ENCODE measurements at places on chromosomes 1 and 21. TPM values are rescaled to one million over a fixed set of nuclear protein-coding genes. Genes with fewer than 3 reads are reported as not detected.

The ELF3 gene
- total RNA-seq, result 14.0 TPM

The CAMSAP2 gene
- 36.9 TPM for total RNA-seq

The HCRTR1 gene
- not detected for total RNA-seq

The RSPO1 gene
- total RNA-seq, result 10.4 TPM

The AGO3 gene
- 17.9 TPM for total RNA-seq

The RASSF5 gene
- 9.3 TPM for total RNA-seq

The S100A2 gene
- 71.6 TPM for total RNA-seq

The LCE2A gene
- 1.2 TPM for total RNA-seq

The CHI3L2 gene
- total RNA-seq, result 5.5 TPM

The CD53 gene
- 18.4 TPM for total RNA-seq

The LDLRAD1 gene
- not detected for total RNA-seq

The MEAF6 gene
- 44.2 TPM for total RNA-seq

The C21orf58 gene
- total RNA-seq, result 4.1 TPM

The ATP5IF1 gene
- total RNA-seq, result 65.6 TPM

The PLEKHA6 gene
- total RNA-seq, result 4.1 TPM

The TBX19 gene
- 1.9 TPM for total RNA-seq

The PBXIP1 gene
- 61.8 TPM for total RNA-seq

The ACTL8 gene
- total RNA-seq, result not detected

The TTC22 gene
- 3.6 TPM for total RNA-seq

The MTARC1 gene
- total RNA-seq, result 15.5 TPM

The CHI3L1 gene
- 42.2 TPM for total RNA-seq

The GJA5 gene
- total RNA-seq, result 5.3 TPM

The SPRR3 gene
- 0.69 TPM for total RNA-seq

The SLAMF7 gene
- total RNA-seq, result 0.49 TPM

The ATP1A2 gene
- 20.7 TPM for total RNA-seq

The ZNF593OS gene
- not detected for total RNA-seq

The KMO gene
- total RNA-seq, result 0.10 TPM

The OR2L5 gene
- not detected for total RNA-seq

The SPRR2B gene
- not detected for total RNA-seq
